NCI-H1048 (cell line): ENCODE measurements at places on chromosomes 5 and 9.

GRCh38 chr5:97355775-97356174 is 172.7 kb upstream of the RIOK2 start:
- no peak for DNase-seq

GRCh38 chr9:129879991-129880653 is 44.9 kb downstream of the USP20 start:
- no peak for DNase-seq

DNA sequence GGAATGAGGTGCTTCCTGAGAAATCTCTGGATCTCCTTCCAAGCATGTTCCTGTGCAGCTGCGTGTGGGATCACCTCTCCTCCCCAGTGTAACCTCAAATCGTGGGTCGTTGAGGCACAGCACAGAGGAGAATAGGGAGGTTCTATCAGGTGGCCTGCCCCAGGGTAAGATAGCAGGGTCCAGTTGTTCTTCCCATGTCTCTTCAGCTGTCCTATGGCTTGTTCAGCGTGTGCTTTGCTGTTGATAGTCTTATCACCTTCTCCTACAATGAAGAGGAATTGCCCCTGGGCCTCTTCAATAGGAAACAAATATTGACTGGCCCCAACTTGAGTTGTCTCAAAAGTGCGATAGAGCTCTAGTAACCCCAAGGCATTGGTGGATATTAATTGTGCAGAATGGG is 22.4 kb downstream of the BAAT start:
- DNase-seq, result no peak

DNA sequence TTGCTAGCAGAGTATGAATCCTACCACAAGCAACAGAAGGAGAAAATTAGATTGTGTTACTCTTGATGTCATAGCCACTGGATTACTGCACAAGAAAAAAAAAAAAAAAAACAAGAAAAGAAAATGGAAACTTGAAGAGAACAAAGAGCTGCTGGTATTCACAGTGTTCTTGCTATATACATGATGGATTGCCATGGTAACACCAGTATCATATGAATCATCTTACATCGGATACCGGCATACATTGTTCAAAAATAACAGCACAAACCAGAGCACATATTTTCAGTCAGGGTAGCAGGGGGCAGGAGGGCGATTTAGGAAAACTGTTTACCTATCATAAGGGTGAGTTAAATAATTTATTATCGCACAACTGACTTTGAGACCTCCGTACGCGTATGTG is 472.9 kb downstream of the PDE4D start:
- DNase-seq, result no peak

DNA sequence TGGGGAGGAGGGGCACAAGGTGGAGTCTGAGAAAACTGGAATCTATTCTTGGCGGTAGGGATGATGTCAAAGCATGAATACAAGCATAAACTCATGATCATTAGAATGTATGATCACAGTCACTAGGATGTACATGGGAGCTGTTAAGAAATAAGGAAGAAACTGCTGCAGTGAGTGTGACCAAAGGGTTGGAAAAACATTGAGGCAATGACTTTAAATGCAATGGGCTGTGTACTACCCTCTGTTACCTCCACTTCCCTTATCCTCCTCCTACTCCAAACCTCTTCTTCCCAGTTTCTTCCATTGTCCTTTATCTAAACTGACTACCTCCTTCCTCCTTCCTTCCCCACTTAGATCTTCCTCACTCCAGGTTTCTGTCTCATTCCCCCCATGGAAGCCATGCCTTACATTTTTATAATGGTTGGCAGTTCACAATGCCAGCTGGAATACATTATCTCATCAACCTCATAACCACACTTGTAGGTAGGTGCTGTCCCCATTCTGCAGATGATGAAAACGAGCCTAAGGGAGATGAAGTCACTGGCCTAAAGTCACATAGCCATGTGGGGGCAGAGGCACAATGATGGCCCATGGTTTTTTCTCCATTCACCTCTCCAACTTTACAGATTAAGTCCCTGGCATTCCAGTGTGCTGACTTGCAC is 21.9 kb upstream of the TNFSF15 start:
- DNase-seq, result no peak

- no peak for DNase-seq
Observed at GRCh38 chr5:76175051-76175666, 92.0 kb downstream of the SV2C start.

DNA sequence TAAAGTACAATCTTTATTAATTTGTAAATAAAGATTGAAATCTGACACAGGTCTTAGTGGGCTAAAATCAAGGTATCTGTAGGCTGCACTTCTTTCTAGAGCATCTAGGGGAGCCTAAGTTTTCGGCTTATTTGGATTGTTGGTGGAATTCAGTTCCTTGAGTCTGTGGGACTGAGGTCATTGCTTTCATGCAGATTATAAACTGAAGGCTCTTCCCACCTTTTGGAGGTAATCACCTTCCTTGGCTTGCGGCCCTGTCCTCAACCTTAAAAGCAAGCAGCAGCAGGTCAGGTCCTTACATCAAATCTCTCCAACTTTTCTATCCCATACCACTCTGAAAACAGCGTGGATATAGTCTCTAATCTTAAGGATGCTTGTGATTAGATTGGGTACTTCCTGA is 25.9 kb downstream of the MAT2B start:
- no peak for DNase-seq
